ENCODE measurements at places on chromosomes 7 and 10. TPM values are rescaled to one million over a fixed set of nuclear protein-coding genes. Genes with fewer than 3 reads are reported as not detected.

ZNF365 gene
- total RNA-seq: 2.9 TPM

PDE6C gene
- total RNA-seq: not detected

BHLHA15 gene
- 1.2 TPM for total RNA-seq

ZCWPW1 gene
- 0.48 TPM for total RNA-seq

FZD1 gene
- 3.2 TPM for total RNA-seq

RBP4 gene
- total RNA-seq: not detected

RBP3 gene
- not detected for total RNA-seq

ST7 gene
- 22.6 TPM for total RNA-seq

TUBB8 gene
- total RNA-seq: not detected

WIPF3 gene
- not detected for total RNA-seq

ZNF32 gene
- 14.5 TPM for total RNA-seq

CLDN4 gene
- 0.25 TPM for total RNA-seq

SPDYE8 gene
- total RNA-seq: not detected

LIPK gene
- not detected for total RNA-seq

CNPY1 gene
- total RNA-seq: not detected

OR2A7 gene
- 0.21 TPM for total RNA-seq

SCART1 gene
- total RNA-seq: 1.1 TPM

TMEM139 gene
- not detected for total RNA-seq

AZGP1 gene
- total RNA-seq: not detected

SPDYE11 gene
- total RNA-seq: not detected

DYNC1I1 gene
- 3.3 TPM for total RNA-seq

TMEM178B gene
- not detected for total RNA-seq

H2BK1 gene
- not detected for total RNA-seq

LOXL4 gene
- total RNA-seq: 1.4 TPM

FAM25G gene
- not detected for total RNA-seq

Data from endothelial cell of umbilical vein (primary cell).